ENCODE measurements at places on chromosomes 11 and 22.

DNA sequence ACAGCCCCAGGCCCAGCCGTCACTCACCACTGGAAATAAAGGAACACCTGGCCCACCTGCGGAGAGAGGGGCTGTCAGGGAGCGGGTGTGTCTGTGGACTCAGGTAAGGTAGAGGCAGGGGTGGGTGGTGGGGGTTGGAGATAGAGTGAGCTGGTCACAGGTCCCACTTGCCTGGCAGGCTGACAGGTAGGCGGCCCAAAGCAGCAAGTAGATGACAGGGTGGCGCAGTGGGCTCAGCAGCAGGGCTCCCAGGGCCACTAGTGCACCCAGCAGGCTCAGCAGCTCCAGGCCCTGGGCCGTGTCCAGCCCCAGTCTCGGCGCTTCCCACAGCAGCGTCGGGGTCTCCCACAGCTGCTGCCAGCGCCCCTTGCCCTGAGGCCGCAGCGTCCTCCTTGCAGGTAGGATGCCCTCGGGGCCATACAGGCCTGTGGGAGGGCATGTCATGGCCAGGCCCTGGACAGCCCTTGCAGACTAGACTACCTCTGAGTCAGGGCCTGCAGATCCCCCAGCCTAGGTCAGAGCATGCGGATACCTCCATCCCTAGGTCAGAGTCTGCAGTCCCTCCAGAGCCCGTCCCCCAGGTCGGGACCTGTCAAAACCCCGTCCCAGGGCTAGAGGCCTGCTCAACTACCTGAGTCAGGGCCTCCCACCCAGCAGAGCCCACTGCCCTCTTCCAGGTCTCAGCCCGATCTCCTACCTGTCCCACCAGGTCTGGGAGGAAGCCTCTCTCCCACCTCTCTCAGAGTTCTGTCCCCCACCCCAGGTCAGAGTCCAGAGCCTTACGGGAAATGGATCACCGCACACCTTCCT is 686 bp downstream of the LMF2 start:
- no peak for DNase-seq

- DNase-seq = no peak
Observed at GRCh38 chr22:28952857-28953256, 69.5 kb downstream of the ZNRF3 start.

DNA sequence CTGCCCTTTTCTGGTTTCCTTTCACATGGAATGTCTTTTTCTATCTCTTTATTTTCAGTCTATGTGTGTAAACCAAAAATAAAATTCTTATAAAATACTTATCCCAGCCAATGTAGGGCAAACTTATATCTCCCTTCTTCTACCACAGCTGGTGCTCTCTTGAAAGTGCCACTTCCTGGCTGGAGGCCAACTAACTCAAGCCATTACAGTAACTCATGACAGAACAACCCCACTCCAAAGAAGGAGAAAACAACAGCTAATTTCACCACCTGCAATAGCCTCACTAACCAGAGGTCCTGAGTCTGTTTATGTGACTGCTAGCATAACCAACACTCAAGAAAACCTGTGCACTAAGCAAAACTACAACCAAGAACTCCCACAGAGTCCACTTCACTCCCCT is 74.9 kb upstream of the DBX1 start:
- DNase-seq = no peak

GRCh38 chr11:72250661-72251464 is 6.9 kb upstream of the PHOX2A start:
- no peak for DNase-seq

- no peak for DNase-seq
Observed at GRCh38 chr11:3148255-3148989, 16.7 kb downstream of the OSBPL5 start.

GRCh38 chr11:7239877-7240276 is 11.8 kb upstream of the SYT9 start:
- DNase-seq = no peak

DNA sequence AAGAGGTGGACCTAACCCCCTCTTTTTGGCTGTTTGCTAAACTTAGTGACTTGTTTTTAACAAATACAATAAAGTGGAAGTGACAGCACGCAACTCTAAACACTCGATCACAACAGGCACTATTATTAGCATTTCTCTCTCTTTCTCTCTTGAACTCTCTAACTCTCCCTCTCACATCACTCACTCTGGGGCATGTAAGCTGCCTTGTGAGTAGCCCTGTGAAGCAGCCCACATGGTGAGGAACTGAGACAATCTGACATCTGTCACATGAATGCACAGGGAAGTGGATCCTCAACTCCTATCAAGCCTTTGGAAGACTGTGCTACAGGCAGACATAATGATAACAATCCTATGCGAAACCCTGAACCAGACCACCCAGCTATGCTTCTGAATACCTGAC is 609.0 kb upstream of the CNTN5 start:
- DNase-seq = no peak

DNA sequence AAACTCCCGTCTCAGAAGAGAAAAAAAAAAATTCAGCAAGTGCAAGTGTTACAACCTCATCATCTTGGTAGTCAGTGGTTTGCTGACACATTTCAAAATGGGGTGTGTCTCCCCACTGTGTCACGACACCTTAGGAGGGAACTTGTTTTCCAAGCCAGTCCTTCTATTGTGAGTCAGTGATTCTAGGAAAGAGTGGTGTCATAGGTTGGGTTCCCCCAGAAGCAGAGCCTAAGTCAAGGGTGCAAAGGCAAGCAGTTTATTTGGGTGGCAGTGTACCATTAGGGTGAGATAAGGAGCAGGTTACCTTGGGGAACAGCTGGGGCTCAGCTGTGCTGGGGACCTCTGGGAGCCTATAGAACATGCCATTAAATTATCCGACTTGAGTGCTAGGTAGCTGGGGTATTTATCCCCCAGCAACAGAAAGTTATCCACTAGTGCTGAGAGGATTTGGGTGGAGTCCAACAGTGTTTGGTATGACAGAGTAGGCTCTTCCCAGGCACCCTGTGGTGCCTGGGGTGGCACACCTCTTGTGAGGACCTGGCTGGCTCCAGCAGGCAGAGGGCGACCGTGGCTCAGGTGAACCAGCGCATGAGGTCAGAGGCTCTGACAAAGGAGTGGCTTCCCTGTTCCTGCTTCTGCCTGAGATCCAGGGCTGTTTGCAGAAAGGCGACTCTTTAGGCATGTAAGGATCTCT is 41.7 kb downstream of the KIAA1671 start:
- DNase-seq = no peak
